ENCODE measurements at places on chromosomes 3 and 15. TPM values are rescaled to one million over a fixed set of nuclear protein-coding genes. Genes with fewer than 3 reads are reported as not detected.

DNA sequence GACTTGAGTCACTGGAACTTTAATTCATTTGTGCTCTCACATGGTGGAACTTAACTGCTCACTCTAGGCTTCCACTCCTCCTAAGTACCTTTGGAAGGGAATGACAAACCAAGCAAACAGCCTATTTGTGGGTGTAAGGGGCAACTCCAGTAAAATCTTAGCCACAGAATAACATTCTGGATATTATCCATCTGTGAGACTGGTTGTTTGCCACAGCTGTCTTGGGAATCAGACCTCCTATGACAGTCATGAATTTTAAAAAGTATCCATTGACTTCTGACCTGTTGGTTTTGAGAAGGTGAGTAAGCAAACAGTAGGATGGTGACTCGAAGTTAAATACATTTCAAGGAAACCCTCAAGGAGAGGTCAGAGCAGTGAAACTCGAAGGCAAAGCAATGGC lies 147.3 kb upstream of the CDIN1 start:
- DNase-seq: no peak
- no peak overlapping the region for H3K4me3 ChIP-seq
- H3K27me3 ChIP-seq: no peaks in the 10 kb centered on the region
- no peak overlapping the region for H3K27ac ChIP-seq
- no peaks in the 10 kb centered on the region for H3K36me3 ChIP-seq

Gene THAP10
- polyA plus RNA-seq: not detected

- H3K27ac ChIP-seq: no peak overlapping the region
- H3K27me3 ChIP-seq: peaks cover 6% of the 10 kb centered on the region
- H3K4me3 ChIP-seq: peak overlapping the region; percentile 80
- H3K36me3 ChIP-seq: no peaks in the 10 kb centered on the region
Observed at GRCh38 chr3:156605686-156606605, 51.0 kb upstream of the SSR3 start.

GRCh38 chr3:21073561-21073960 lies 677.4 kb downstream of the ZNF385D start:
- no peak overlapping the region for H3K4me3 ChIP-seq
- no peaks in the 10 kb centered on the region for H3K27me3 ChIP-seq
- H3K36me3 ChIP-seq: no peaks in the 10 kb centered on the region
- no peaks in the 10 kb centered on the region for H3K4me1 ChIP-seq
- no peak overlapping the region for H3K27ac ChIP-seq
- no peak for DNase-seq

DNA sequence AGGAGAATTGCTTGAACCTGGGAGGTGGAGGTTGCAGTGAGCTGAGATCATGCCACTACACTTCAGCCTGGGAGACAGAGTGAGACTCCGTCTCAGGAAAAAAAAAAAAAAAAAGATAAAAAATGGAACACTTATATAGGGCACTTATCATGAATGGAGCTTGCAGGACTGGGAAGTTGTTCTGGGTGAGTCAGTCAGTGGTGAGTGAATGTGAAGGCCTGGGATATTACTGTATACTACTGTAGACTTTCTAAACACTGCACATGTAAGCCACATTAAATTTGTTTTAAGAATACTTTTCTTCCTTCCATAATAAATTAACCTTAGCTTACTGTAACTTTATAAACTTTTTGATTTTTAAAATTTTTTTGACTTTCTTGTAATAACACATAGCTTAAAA lies 59.8 kb downstream of the SFMBT1 start:
- no peaks in the 10 kb centered on the region for H3K36me3 ChIP-seq
- no peaks in the 10 kb centered on the region for H3K27me3 ChIP-seq
- H3K4me1 ChIP-seq: peaks cover 20% of the 10 kb centered on the region
- no peak overlapping the region for H3K4me3 ChIP-seq
- DNase-seq: no peak
